ENCODE measurements at places on chromosomes 11 and 22.

DNA sequence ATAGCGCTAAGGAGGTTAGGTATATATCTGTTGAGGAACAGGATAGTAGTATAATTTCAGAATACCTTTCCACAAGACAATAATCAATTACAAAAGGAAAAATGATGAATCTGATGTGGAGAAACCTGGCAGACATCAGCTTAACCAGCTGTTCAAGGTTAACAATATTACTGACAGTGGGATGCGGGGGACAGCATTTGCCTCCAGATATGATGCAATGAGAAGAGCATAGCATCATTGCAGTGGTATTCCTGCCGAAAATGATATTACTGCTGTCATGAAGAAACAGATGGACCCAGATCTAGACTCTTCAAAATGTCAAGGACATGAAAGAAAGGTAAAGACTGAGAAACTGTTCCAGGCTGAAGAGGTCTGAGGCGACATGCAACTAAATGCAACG is 49.7 kb downstream of the RBFOX2 start:
- DNase-seq = peak; percentile 36

DNA sequence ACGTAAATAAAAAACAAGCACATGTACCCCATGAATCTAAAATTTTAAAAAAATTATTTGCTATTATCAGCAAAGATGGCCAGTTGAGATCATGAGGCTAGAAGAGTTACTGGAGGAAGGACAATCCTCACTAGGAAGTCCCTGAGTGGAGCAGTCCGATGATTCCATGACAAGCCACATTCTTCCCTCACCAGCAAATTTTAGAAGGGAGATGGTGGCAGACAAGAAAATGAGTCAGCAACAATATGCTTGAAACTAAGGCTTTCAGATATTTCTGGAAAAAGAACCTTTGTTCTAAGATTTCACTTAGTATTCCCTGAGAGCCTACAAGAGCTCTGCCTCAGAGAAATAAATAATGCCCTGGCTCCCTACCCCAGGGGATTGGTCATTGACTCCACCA is 34.9 kb downstream of the P4HA3 start:
- DNase-seq = peak; percentile 73

- DNase-seq = peak; percentile 81
Measured at GRCh38 chr22:27752771-27753170, 48.8 kb downstream of the MN1 start.

- DNase-seq = peak; percentile 69
Measured at GRCh38 chr22:45680932-45681700, 9.5 kb downstream of the ATXN10 start.

- no peak for DNase-seq
Measured at GRCh38 chr11:19762266-19762665, 49.6 kb downstream of the NAV2 start.

DNA sequence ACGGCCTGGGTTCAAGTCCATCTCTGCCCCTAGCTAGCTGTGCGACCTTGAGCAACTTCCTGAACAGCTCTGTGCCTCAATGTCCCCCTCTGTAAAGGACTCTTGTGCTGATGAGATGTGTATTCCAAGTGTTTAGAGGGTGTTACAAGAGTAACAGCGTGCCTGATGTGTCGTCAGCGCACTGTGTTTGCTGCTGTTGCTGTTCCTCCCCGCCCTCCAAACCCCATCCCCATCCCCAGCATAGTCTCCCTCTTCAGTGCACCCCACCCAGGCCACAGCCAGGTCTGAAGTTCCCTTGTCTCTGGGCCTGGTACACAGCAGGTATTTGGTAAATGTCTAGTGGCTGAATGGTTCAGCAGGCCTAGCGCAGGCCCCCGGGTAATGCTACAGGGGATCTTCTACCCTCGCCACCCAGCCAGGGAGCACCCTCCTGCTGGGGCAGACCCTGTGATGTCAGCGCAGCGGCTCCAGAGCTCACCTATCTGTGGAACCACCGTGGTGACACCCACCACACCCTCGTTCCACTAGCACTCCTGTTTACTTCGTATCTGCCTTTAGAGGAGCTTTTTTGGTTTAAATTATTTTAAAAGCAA is 10.3 kb downstream of the CBX7 start:
- DNase-seq = no peak

GRCh38 chr22:24265734-24266133 is 4.9 kb upstream of the SPECC1L start:
- no peak for DNase-seq

DNA sequence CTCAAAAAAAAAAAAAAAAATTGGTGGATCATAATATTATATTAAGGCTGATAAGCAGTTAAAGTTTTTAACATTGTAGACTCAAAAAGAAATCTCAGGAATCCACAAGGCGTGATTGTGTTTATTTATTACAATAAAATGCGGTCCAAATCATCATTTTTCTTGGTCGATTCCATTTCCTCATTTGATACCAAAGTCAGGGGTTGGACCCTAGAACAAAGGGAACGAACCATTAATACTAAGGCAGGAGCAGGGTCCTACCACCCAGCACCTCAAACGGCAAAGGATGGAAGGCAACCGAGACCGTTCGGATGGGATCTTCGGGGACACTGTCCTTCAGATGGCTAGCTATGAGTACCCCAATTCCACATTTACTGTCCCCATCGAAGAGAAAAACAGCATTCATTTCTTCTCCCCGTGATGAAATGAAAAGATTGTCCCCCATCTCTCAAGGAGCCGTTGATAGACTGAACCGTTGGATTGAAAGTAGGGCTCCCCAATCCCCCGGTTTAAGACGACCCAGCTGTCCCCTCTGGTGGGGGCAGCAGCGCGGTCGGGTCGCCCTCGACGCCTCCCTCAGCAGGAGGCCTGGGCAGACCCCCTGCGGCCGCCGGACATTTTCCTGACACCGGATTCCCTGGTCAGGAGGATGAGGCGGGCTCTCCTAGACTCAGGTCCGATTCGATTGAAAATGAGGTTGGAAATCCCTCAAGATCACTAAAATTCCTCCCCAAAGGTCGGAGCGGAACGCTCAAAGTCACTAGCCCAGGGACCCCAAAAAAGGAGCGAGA is 607 bp downstream of the DMC1 start:
- DNase-seq = no peak

GRCh38 chr22:42893371-42894150 is 36.5 kb upstream of the ARFGAP3 start:
- DNase-seq = no peak

DNA sequence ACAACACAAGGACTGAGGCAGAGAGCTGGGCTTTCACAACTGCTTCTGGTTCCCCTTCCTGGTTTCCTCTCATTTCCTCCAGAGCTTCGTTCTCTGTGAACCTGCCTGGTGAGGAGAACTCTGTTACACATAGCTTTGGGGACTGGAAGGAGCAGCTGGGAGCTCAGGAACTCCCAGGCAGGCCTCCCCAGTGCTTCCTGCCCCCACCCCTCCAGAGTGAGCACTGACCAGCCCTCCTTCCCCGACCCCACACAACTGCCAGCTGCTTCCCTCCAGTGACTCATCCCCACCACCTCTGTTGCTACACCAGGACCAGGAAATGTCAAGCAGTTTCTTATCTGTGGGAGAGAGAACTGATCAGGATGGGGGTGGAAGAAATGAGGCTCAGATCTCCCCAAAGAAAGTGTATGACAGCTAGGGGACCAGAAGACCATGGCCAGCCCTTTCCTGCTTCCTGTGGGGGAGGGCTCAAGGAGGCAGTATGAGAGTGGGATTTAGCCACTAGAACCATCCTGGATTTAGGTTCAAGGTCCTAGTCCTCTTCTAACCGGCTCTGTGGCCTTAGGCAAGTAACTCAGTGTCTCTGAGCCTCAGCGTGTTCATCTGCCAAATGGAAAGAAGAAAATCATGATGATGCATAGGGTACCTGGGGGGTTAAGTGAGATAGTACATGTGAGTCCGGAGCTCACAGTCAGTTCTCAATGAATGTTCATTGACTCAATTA is 4.5 kb upstream of the TP53I11 start:
- DNase-seq = peak; percentile 69

GRCh38 chr11:69559181-69559580 is 77.7 kb downstream of the LINC01488 start:
- no peak for DNase-seq

- no peak for DNase-seq
Measured at GRCh38 chr22:20060700-20061480, 19.2 kb upstream of the DGCR8 start.
